ENCODE measurements at places on chromosomes 16 and 17. TPM values are rescaled to one million over a fixed set of nuclear protein-coding genes. Genes with fewer than 3 reads are reported as not detected.

The KRT25 gene
- total RNA-seq, result not detected

DNA sequence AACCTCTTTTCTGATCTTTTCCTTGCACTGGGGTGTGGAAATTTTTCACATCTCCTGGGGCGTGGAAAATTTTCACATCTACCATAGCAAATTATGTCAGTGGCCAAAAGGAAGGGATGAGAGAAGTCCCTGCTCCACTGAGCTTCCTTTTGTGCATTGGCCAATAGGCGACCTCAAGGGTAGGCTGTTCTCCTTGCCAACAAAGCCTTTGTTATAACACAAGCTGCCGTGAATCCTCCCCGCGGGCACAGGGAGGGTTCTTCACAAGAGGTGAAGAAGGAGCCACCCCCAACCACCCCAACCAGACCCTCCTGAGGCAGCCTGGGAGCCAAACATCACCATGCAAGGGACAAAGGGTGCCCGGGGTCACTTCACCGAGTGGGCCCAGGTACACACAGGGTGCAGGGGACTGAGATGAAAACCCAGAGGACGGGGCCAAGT, 6.5 kb downstream of the SLC5A11 start:
- no peaks in the 10 kb centered on the region for H3K27me3 ChIP-seq
- H3K27ac ChIP-seq, result no peak overlapping the region
- H3K36me3 ChIP-seq, result no peaks in the 10 kb centered on the region
- peak overlapping the region; percentile 4 for H3K4me3 ChIP-seq

GRCh38 chr16:11395008-11395948, 50.0 kb downstream of the RMI2 start:
- no peak overlapping the region for H3K4me3 ChIP-seq
- H3K36me3 ChIP-seq, result no peaks in the 10 kb centered on the region
- H3K27ac ChIP-seq, result no peak overlapping the region
- peaks cover 9% of the 10 kb centered on the region for H3K4me1 ChIP-seq
- no peak for DNase-seq

- H3K4me3 ChIP-seq, result peak overlapping the region; percentile 69
- peaks cover 11% of the 10 kb centered on the region for H3K36me3 ChIP-seq
- peaks cover 16% of the 10 kb centered on the region for H3K4me1 ChIP-seq
- DNase-seq, result no peak
- peak overlapping the region; percentile 78 for H3K27ac ChIP-seq
- H3K27me3 ChIP-seq, result peaks cover 29% of the 10 kb centered on the region
Measured at GRCh38 chr17:383771-384621, 31.4 kb upstream of the RPH3AL start.

DNA sequence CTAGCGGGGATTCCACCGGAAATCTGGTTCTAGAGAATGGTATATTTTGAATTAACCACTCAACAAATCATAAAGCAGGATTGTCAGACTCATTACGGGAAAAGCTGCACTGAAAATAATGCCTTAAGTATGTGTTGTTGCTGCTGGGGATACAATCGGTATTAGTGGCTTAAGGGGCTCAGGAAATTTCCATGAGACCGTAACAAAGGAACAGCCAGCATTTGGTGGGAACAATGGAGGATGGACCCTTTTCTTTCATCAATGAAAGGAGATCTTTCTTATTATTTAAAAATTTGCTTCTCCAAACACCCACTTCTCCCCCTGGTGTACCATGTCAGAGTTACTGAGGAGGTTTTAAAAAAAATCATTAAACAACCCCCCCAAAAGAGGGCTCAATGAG, 342.6 kb upstream of the ZFHX3 start:
- H3K36me3 ChIP-seq, result no peaks in the 10 kb centered on the region
- no peak overlapping the region for H3K27ac ChIP-seq
- H3K27me3 ChIP-seq, result peaks cover 67% of the 10 kb centered on the region
- DNase-seq, result no peak
- H3K4me3 ChIP-seq, result no peak overlapping the region
- H3K4me1 ChIP-seq, result no peaks in the 10 kb centered on the region

DNA sequence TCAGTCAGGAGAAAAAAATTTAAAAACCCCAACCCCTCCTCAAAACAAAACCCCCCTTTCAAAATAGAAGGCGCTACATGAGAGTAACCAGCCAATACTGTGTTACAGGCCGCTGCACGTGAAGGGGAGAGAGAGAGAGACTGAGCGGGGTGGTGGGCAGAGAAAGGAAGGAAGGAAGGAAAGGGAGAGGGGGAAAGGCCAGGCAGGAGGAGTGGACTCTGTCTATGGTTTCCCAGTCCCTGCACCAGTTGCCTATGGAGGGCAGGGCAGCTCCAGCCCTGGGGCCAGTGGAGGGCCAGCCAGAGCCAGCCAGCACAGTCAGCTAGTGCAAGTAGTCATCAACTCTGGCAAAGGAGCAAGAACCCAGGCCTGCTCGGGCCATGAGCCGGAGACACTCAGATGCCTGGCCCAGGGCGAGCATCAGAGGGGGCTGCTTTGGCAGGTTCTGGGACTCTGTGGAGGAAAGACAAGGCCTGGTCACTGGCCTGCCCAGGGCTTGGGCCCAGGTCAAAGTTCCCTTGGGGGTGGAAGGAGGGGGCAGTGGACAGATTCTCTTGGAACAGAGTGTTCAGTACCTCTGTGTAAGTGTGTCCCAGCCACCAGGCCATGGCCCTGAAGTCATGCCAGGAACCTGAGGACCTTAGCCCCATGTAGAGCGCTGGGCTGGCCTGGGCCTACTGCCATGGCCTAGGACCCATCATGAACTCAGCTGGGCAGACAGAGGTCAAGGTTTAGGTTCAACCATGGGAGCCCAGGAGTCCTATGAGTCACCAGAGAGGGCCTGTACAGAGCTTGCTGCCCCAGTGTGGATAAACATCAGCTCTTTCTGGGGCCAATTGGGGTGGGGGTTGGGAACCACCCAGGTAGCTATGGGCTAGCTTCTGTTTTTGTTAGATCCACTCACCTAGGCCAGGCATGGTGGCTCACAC, 7.3 kb upstream of the GFOD2 start:
- DNase-seq, result no peak
- H3K4me1 ChIP-seq, result no peaks in the 10 kb centered on the region
- no peaks in the 10 kb centered on the region for H3K36me3 ChIP-seq
- no peak overlapping the region for H3K27ac ChIP-seq
- no peak overlapping the region for H3K4me3 ChIP-seq
- H3K27me3 ChIP-seq, result no peaks in the 10 kb centered on the region

DNA sequence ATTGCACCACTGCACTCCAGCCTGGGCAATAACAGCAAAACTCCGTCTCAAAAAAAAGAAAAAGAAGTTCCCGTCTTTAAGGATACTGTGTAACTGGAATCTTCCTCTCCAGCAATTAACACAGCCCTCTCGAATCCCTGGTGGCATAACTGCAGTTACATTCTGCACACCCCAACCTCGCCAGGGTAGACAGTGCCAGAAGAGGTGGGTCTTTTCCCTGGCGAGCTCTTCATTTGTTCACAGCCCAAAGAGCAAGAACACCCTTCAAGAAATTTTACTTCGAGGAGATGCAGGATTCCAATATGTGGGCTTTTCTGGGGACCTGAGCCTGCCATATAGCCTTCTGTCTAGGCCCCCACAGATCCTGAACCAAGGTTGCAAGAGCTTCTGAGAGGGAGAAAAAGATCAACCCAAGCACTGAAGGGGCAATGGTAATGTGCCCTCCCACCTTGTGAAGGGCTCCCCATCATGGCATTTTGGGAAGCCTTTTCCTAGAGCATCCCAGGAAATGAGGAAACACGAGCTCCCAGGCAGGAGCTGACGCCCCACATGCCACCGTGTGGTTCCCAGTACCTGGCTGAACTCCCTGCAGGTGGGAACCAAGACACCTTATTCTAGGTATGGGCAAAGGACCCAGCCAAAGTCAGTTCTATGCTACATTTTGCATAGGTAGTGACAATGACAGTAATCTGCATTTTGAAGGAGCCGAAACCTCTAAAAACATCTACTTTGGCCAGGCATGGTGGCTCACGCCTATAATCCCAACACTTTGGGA, 26.9 kb downstream of the TK2 start:
- DNase-seq, result no peak
- H3K4me3 ChIP-seq, result peak overlapping the region; percentile 47
- H3K27me3 ChIP-seq, result no peaks in the 10 kb centered on the region
- H3K4me1 ChIP-seq, result peaks cover 35% of the 10 kb centered on the region

GRCh38 chr16:1436731-1437355, 6.0 kb downstream of the PERCC1 start:
- H3K27me3 ChIP-seq, result peaks cover 8% of the 10 kb centered on the region
- H3K27ac ChIP-seq, result no peak overlapping the region
- no peak overlapping the region for H3K4me3 ChIP-seq
- no peaks in the 10 kb centered on the region for H3K4me1 ChIP-seq
- H3K36me3 ChIP-seq, result peaks cover 11% of the 10 kb centered on the region

- no peak overlapping the region for H3K27ac ChIP-seq
- H3K36me3 ChIP-seq, result no peaks in the 10 kb centered on the region
- peaks cover 97% of the 10 kb centered on the region for H3K27me3 ChIP-seq
Measured at GRCh38 chr16:49713770-49714169, 142.1 kb downstream of the ZNF423 start.

The HOXB1 gene
- total RNA-seq, result not detected

- no peak overlapping the region for H3K27ac ChIP-seq
- no peaks in the 10 kb centered on the region for H3K27me3 ChIP-seq
- no peak overlapping the region for H3K4me3 ChIP-seq
- DNase-seq, result no peak
- H3K36me3 ChIP-seq, result peaks cover 14% of the 10 kb centered on the region
Measured at GRCh38 chr17:19346351-19347255, 15.9 kb downstream of the B9D1 start.

DNA sequence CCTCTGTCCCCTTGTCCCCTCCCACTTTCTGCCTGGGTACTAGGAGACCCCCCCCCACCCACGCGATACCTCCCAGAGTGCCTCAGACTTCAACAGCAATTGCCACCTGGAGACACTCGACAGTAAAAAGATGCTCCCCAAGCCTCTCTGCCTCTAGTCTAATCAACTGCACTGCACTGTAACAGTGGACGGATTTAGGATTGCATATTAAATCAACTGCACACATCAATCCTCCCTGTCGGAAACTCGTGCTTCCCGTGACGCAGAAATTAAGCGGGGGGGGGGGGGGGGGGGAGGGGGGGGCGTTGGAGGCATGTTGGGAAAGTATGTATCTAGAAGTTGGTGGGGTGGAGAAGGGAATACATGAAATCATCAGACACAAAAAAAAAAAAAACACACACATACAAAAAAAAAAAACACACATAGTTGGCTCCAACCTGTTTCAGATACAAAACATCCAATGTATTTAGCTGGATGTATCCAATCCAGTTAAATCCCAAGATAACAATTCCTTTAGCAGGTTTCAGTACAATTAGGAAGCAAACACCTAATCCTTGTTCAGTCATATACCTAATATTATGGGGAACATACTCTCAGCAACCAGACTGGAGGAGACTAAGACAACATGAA, 29.7 kb downstream of the FAM222B start:
- DNase-seq, result no peak
- H3K27me3 ChIP-seq, result no peaks in the 10 kb centered on the region
- peaks cover 23% of the 10 kb centered on the region for H3K4me1 ChIP-seq
- peak overlapping the region; percentile 85 for H3K4me3 ChIP-seq

The KRTAP2-1 gene
- total RNA-seq, result not detected

DNA sequence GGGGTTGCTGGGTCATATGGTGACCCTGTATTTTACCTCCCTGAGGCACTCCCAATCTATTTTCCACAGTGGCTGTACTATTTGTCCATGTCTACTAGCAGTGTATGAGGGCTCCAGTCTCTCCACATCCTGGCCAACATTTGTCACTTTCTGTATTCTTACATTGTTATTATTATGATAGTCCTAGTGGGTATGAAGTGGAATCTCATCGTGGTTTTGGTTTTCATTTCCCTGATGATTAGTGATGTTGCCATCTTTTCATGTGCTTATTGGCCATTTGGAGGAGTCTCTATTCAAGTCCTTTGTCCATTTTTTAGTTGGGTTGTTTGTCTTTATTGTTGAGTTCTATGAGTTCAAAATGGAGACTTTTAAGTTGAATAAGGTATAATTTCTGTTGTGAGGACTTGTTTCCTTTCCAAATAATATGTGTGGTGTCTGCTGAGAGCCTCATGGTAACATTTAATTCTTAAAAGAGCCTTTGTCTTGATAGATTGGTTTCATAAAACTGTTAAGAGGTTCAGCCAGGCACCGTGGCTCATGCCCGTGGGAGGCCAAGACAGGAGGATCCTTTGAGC, 108.2 kb downstream of the RPTOR start:
- peaks cover 9% of the 10 kb centered on the region for H3K4me1 ChIP-seq
- peaks cover 10% of the 10 kb centered on the region for H3K36me3 ChIP-seq
- DNase-seq, result no peak

- H3K4me1 ChIP-seq, result no peaks in the 10 kb centered on the region
- H3K36me3 ChIP-seq, result no peaks in the 10 kb centered on the region
- H3K27me3 ChIP-seq, result peaks cover 17% of the 10 kb centered on the region
- DNase-seq, result peak; percentile 36
Measured at GRCh38 chr17:13030459-13031300, 12.9 kb upstream of the ELAC2 start.

DNA sequence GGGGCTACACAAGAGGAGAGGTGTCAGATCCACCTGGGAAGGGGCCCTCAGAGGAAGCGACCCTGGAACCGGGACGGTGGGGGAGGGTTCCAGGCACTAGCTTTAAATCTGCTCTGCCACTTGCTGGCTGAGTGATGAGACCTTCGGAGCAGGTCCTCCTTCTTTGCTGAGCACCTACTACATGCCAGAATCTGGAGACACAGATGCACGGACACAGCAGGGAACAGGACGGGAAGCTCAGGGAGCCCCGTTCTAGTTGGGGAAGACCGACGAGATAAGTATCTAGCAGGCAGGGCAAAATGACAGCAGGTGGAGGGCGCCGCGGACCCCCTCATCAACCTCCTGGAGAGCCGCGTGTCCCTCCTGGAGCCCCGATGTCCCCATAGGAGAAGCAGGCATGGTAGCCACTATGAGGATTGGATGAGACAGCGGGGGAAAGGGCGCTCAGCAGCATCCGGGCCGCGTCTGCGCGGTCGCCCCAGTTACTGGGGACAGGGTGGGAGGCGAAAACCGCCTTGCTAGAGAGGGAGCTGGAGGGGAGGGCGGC, 27.2 kb downstream of the SBK1 start:
- no peaks in the 10 kb centered on the region for H3K27me3 ChIP-seq
- DNase-seq, result no peak
- peaks cover 7% of the 10 kb centered on the region for H3K4me1 ChIP-seq
- no peak overlapping the region for H3K27ac ChIP-seq
- H3K36me3 ChIP-seq, result peaks cover 9% of the 10 kb centered on the region
- no peak overlapping the region for H3K4me3 ChIP-seq

The KLHL10 gene
- not detected for total RNA-seq

DNA sequence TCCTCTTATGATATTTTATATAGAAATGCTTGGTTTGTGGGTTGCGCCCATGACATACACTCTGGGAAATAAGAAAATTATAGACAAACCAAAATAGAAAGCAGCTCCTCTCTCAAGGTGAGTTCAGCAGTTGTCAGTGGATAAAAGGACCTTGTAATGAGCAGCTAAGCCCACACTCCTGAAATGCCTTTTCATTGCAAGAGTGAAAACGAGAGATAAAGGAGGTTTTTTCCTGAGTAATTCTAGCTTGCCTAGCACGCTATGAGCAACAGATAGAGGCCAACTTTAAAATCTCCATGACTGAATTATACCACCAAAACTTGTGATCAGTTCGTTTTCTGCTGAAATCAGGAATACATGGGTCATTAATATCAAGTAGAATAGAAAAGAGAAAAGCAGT, 261.8 kb upstream of the CACNG5 start:
- no peak for DNase-seq
- H3K27ac ChIP-seq, result no peak overlapping the region
- H3K36me3 ChIP-seq, result no peaks in the 10 kb centered on the region
- H3K4me3 ChIP-seq, result no peak overlapping the region

The KCTD2 gene
- total RNA-seq, result 24.4 TPM

The ABCC12 gene
- not detected for total RNA-seq

Data from Calu3 (cell line).